ENCODE measurements at places on chromosomes 5 and 9.

DNA sequence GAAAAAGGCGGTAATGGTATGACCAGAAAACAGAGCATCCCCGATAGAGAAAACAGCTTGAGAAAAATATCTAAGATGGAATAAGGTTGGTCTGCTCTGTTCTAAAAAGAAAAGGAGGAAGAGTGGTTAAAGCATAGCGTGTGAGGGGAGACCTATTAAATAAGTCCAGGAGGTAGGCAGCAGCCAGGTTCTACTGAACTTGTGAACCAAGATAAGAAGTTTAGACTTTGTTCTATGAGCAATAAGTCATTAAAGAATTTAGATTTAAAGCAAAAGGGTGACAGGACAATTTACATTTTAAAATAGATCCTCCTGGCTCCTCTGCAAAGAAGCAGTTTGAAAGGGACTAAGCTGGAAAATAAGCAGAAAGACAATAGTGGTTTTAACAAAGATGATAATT lies 81.3 kb upstream of the COX7C start:
- no peak for DNase-seq

- no peak for DNase-seq
Observed at GRCh38 chr5:73321757-73322436, 126.7 kb downstream of the FOXD1 start.

GRCh38 chr5:20536813-20537212 lies 548.8 kb upstream of the CDH18 start:
- DNase-seq = no peak

DNA sequence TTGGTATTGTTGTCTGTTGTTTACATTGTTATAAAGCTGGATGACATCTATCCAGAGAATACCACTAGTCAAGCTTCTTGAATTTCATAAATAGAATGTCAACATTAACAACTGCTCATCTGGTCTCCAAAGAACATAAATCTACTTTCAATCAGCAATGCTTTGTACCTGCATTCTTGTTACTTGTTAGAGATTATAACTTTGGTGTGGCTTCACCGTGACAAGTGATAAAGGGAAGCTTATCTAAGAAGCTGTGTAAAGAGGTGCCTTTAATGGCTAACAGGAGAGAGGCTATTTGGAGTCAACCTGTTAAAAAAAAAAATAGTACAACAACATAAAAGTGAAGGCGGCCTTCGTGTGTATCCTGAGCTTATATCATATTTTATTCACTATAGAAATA lies 41.8 kb downstream of the MUSK start:
- DNase-seq = no peak

- DNase-seq = no peak
Observed at GRCh38 chr5:72393052-72393451, 72.9 kb downstream of the PTCD2 start.

- DNase-seq = no peak
Observed at GRCh38 chr9:109245310-109245897, 75.5 kb downstream of the EPB41L4B start.

GRCh38 chr9:108956631-108957026 lies 22.4 kb downstream of the ABITRAM start:
- no peak for DNase-seq

GRCh38 chr9:92608241-92608908 lies 61.6 kb downstream of the IPPK start:
- DNase-seq = no peak

- peak; percentile 88 for DNase-seq
Observed at GRCh38 chr5:34001241-34001841, 6.5 kb downstream of the AMACR start.

Measured in NCI-H1436 treated with DMSO at 0.1 percent for 48 hours (cell line).